ENCODE measurements at places on chromosomes 2 and 18.
A peak's percentile ranks its signal among the peaks of the same experiment; 100 is the strongest.

GRCh38 chr2:160201849-160202539, 1.9 kb upstream of the ITGB6 start:
- DNase-seq = no peak
- H3K4me3 ChIP-seq = no peak overlapping the region
- H3K4me1 ChIP-seq = no peaks in the 10 kb centered on the region
- no peaks in the 10 kb centered on the region for H3K36me3 ChIP-seq

DNA sequence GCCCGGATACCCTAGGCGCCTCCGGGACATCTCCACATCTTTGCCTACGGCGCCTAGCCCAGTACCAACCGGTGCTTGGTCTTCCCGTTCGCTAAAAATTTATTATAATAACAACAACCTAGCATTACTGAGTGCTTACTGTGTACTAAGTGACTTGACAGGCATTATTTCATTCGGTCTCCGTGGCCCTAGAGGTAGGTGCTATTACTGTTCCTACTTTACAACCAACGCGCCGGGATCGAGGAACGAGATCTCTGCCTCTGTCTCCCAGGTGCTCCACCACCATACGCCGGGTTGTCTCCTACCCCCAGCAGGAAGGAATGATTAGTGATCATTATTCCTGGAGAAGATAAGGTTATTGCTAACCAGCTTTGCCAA, 657 bp upstream of the BIN1 start:
- H3K4me3 ChIP-seq = peak overlapping the region; percentile 66
- no peaks in the 10 kb centered on the region for H3K27me3 ChIP-seq
- DNase-seq = no peak
- no peaks in the 10 kb centered on the region for H3K36me3 ChIP-seq

- no peaks in the 10 kb centered on the region for H3K36me3 ChIP-seq
- no peak overlapping the region for H3K4me3 ChIP-seq
- H3K4me1 ChIP-seq = no peaks in the 10 kb centered on the region
- H3K27me3 ChIP-seq = no peaks in the 10 kb centered on the region
Measured at GRCh38 chr18:8660316-8660715, 45.0 kb upstream of the MTCL1 start.

DNA sequence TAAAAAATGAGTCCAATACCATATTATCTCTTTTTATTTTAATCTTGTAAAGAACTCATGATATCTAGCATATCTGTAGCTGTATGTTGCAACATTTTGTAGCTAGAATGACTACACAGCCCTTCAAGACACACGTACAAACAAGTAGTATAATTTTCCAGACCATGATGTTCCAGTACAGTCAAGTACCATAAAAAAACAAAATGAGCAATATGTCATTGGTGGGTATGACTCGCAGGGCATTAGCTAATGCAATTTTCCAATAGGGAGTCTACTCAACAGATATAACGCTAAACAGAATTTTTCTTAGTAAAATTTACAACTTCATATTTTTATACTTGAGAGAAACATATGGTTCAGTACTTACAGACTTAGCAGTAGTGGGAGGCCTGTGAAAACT, 53.6 kb upstream of the UGP2 start:
- no peak for DNase-seq
- H3K36me3 ChIP-seq = no peaks in the 10 kb centered on the region
- no peak overlapping the region for H3K4me3 ChIP-seq
- H3K27me3 ChIP-seq = no peaks in the 10 kb centered on the region
- no peaks in the 10 kb centered on the region for H3K4me1 ChIP-seq
- H3K27ac ChIP-seq = no peak overlapping the region

- H3K4me3 ChIP-seq = peak within 1 kb of the TSS; percentile 63
- H3K4me1 ChIP-seq = no peaks in the 10 kb centered on the region
- DNase-seq = peak; percentile 34
- no peaks in the 10 kb centered on the region for H3K36me3 ChIP-seq
Measured at GRCh38 chr2:69741575-69742321, at the start of gene ANXA4. Gene ANXA4 (plus strand): TSS chr2:69742134. CDS start chr2:69781566, 39,432 bp downstream.

- H3K4me3 ChIP-seq = no peak overlapping the region
- DNase-seq = no peak
- no peaks in the 10 kb centered on the region for H3K4me1 ChIP-seq
- no peaks in the 10 kb centered on the region for H3K36me3 ChIP-seq
- H3K27ac ChIP-seq = no peak overlapping the region
Measured at GRCh38 chr2:205496772-205497171, 185.5 kb upstream of the NRP2 start.

GRCh38 chr2:127514485-127514884, 11.8 kb downstream of the IWS1 start:
- no peaks in the 10 kb centered on the region for H3K36me3 ChIP-seq
- H3K27ac ChIP-seq = no peak overlapping the region
- no peaks in the 10 kb centered on the region for H3K27me3 ChIP-seq
- peaks cover 29% of the 10 kb centered on the region for H3K4me1 ChIP-seq
- no peak for DNase-seq
- H3K4me3 ChIP-seq = no peak overlapping the region

DNA sequence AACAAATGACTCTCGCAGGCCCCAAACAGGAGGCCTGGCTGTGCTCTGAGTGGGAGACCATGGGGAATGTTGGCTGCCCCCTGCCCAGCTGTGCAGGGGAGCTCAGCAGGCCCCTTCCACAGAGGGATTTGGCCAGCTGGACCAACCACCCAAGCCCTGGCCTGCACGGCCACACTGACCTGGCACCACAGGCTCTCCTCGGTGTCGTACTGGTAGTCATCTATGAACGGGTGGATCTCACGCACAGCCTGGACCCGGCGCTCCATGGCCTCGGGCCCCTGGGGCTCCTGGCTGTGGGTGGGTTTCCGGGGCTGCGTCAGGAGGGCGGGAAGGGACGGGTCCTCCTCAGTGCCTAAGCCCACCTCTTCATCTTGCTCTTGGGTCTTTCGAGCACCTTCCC, 74.5 kb downstream of the POLR1A start:
- H3K36me3 ChIP-seq = peaks cover 26% of the 10 kb centered on the region
- no peak for DNase-seq
- H3K27me3 ChIP-seq = no peaks in the 10 kb centered on the region
- no peak overlapping the region for H3K27ac ChIP-seq
- H3K4me3 ChIP-seq = no peak overlapping the region

- H3K4me3 ChIP-seq = peak overlapping the region; percentile 10
- H3K27me3 ChIP-seq = no peaks in the 10 kb centered on the region
- peaks cover 4% of the 10 kb centered on the region for H3K36me3 ChIP-seq
- DNase-seq = no peak
- H3K27ac ChIP-seq = no peak overlapping the region
Measured at GRCh38 chr18:51192026-51192425, 5.5 kb downstream of the MEX3C start.

DNA sequence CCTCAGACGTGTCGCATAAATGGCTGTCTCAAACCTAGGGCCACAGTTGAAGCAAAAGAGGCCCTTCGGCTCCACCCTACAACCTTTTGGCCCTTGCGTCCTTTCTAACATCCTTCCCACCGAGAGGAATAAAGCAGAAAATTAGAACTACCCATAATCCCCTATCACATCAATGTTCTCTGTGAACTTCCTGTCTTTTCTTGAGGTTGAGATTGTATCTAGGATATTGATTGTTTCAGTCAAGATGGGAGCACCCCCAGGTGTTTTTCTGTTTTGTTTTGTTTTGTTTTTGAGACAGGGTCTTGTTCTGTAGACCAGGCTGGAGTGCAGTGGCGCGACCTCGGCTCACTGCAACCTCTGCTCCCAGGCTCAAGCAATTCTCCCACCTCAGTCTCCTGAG, 23.6 kb downstream of the INPP5D start:
- peak overlapping the region; percentile 27 for H3K4me3 ChIP-seq
- H3K27ac ChIP-seq = peak overlapping the region; percentile 57
- DNase-seq = no peak
- no peaks in the 10 kb centered on the region for H3K27me3 ChIP-seq
- peaks cover 89% of the 10 kb centered on the region for H3K4me1 ChIP-seq

DNA sequence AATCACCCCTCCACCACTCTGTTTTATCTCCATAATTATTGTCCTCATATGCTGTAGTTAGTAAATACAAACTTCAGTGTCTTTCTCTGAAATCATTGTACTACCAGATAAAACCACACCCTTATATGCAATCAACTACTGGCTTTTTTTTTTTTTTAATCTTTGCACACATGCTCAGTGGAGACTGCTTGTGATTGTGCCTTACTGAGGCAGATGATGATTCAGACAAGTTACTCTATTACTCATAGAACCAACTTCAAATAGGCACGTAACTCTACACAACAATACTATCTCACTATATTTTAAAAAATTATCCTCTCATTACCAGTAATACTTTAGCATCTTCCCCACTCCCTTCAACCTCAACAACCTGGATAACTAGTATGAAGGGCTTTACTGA, 1278.4 kb upstream of the PIK3C3 start:
- no peaks in the 10 kb centered on the region for H3K36me3 ChIP-seq
- no peak for DNase-seq
- H3K4me1 ChIP-seq = no peaks in the 10 kb centered on the region
- H3K4me3 ChIP-seq = no peak overlapping the region
- H3K27me3 ChIP-seq = no peaks in the 10 kb centered on the region

- H3K4me1 ChIP-seq = peaks cover 6% of the 10 kb centered on the region
- no peaks in the 10 kb centered on the region for H3K27me3 ChIP-seq
- no peak overlapping the region for H3K4me3 ChIP-seq
Measured at GRCh38 chr18:13566941-13567746, 159.2 kb downstream of the FAM210A start.

DNA sequence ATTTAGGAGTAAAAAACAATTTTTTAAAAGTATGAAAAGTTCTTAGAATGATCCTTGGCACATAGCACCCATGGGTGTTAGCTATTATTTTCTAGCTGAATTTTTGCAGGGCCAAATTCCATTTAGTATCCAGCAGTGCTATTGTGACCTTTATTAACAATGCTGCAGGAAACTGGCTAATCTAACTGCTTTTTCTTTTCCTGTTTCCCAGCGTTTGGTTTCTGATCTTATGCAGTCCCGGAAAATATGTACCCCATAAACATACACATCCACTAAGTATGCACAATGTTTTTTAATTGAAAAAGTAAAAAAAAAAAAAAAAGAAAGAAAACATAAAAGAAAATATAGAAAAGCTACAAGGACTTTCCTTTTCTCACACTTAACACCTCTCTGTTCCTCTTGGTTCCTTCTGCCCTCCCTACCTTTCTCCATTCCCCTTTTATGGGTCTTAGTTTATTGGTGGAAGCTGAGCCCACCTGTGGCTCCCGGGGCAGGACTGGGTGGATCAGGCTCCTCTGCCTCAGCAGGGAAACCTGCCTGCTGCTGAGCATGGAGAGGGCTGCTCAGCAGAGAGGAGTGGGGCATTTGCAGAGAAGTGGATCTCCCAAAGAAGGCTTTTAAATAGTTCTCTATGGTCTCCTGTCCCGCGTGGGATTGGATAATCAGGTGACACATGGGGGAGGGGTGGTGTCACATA, 9.3 kb upstream of the SLC16A14 start:
- H3K27ac ChIP-seq = no peak overlapping the region
- H3K4me1 ChIP-seq = no peaks in the 10 kb centered on the region
- H3K4me3 ChIP-seq = no peak overlapping the region
- no peaks in the 10 kb centered on the region for H3K27me3 ChIP-seq
- no peak for DNase-seq
- no peaks in the 10 kb centered on the region for H3K36me3 ChIP-seq

GRCh38 chr2:234596696-234597575, 100.1 kb upstream of the ARL4C start:
- no peak for DNase-seq
- H3K27me3 ChIP-seq = no peaks in the 10 kb centered on the region
- no peak overlapping the region for H3K4me3 ChIP-seq

DNA sequence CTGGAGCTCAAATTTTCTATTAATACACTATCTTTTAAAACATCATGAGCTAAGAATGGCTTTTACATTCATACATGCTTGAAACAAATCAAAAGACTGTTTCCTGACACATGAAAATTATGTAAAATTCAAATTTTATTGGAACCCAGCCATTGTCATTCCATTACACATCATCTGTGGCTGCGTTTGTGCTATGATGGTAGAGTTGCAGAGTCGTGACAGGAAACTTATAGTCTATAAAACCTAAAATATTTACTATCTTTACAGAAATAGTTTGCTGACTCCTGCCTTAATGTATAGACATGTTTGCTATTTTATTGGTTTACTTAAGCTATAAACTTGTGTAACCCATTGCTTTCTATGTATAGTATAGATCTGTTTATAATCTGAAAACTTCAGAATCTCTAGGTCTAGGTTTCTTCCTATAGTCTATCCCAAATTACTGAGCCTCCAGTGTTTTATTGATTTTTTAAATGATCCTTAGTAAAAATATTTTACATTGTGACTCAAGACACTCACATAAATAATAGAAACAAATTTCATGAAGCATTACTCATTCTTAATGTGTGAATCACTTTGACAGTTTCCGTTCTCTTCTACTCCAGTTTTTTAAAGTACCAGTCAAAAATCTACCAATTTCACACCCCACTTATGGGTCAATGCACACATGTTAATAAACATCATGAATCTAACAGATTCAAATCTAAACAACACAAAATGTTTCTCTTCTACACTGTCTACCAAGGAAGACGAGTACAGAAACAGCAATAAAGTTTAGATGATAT, 26.4 kb upstream of the MRPL19 start:
- no peak for DNase-seq
- H3K4me3 ChIP-seq = no peak overlapping the region
- no peak overlapping the region for H3K27ac ChIP-seq

DNA sequence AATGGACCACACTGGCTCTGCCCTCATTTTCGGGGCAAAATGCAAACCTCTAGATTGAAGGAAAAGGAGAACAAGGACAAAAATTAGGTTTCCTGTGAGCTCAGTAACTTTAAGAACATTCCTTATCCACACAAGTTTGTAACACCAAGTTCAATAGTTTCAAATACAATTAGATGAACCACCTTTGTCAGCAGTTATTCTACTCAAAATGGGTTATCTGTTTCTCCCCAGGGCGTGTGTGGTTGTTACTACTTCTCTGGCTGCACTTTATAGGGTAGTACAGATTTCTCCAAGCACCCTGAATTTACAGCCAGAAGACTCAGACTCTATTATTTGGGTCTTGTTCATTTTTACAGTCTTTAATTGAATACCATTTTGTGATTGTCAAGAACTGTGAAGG, 45.0 kb upstream of the TANK start:
- no peak overlapping the region for H3K27ac ChIP-seq
- no peaks in the 10 kb centered on the region for H3K4me1 ChIP-seq
- no peaks in the 10 kb centered on the region for H3K36me3 ChIP-seq
- H3K4me3 ChIP-seq = no peak overlapping the region
- no peaks in the 10 kb centered on the region for H3K27me3 ChIP-seq

DNA sequence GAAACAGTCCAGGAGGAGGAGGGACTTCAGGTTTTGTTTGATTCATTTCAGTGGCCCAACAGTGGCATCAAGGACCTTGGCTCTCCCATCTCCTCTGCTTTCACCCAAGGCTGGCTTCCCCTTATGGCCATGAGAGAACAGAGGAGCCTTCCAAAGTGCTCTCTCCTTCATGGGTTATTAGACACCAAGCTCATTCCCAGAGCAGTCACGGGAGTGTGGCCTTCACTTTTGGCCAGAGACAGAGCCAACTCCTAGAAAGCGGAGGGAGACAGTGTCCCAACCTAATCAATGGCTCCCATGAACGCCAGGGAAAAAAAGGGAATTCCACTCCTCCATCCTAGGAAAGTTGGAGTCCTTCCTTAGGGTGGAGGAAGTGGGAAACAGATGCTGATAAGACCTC, 871 bp upstream of the DUSP28 start:
- peak overlapping the region; percentile 93 for H3K27ac ChIP-seq
- no peaks in the 10 kb centered on the region for H3K27me3 ChIP-seq
- peak overlapping the region; percentile 82 for H3K4me3 ChIP-seq
- no peak for DNase-seq
- H3K36me3 ChIP-seq = no peaks in the 10 kb centered on the region
